Cerebellar nuclear complex (tissue), 1 donor: ENCODE measurements at places on chromosomes 1 and 21.

GRCh38 chr1:106613861-106614260, 442.6 kb upstream of the PRMT6 start:
- no peak for DNase-seq

DNA sequence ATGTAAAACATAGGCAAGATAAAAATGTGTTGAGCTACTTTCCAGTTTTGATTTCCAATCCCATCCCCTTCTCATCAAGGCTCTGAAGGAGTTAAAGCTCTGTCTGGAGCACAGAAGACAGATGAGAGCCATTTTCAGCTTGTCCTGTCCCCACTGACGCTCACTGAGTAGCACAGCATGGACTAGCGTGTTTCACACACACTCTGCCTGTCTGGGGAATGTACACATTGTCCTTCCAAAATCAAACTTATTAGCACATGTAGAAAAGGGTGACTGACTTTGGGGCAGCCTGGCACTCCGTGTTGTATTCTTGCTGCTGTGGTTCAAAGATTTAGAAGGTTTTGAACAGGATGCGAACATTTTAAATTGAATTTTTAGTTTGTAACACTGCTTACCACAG, 139.2 kb downstream of the NEK7 start:
- DNase-seq, result no peak

- DNase-seq, result no peak
Observed at GRCh38 chr1:26597629-26598039, 68.1 kb downstream of the RPS6KA1 start.

GRCh38 chr1:59691261-59691660, 123.5 kb upstream of the HOOK1 start:
- DNase-seq, result no peak

DNA sequence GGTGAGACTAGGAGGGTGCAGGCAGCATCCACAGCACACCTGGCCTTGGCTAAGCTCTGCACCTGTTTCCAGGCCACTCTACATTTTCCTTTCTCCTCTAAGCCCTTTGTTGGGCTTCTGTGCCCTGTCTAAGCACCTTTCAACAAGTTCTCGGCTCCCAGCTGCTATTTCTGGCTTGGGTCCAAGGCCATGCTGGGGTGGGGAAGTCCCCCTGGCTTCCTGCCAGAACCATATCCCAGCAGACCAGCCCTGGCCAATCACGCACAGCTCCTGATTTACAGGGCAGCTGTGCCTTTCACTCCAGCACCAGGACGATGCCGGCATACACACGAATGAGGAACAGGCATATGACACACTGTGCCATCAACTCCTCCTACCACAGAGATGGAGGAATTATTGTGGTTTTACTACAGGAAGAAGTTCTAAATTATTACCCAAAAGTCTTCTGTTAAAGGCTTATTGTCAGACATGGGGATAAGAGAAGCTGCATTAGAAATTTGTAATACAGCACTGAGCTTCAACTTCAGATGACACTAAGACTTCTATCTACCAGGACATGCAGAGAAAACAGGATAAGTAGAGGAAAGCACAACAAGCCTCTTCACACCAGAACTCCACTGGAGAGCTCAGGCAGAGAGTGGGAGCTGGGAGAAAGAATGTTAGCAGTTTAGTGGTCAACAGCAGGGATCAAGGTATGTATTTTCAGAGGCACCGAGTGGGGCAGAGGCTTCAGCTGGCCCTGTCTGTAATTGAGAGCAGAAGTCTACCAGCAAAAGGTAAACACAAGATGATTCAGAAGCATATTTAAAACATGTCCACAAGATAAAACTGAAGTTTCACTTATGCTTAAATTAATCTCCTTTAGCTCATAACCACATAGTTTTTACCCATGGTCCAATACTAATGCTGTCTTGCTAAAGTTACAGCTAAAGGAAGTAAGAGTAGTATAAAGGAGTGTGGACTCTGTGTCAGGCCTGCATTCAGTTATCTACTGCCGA, 37.4 kb downstream of the TRIT1 start:
- no peak for DNase-seq

DNA sequence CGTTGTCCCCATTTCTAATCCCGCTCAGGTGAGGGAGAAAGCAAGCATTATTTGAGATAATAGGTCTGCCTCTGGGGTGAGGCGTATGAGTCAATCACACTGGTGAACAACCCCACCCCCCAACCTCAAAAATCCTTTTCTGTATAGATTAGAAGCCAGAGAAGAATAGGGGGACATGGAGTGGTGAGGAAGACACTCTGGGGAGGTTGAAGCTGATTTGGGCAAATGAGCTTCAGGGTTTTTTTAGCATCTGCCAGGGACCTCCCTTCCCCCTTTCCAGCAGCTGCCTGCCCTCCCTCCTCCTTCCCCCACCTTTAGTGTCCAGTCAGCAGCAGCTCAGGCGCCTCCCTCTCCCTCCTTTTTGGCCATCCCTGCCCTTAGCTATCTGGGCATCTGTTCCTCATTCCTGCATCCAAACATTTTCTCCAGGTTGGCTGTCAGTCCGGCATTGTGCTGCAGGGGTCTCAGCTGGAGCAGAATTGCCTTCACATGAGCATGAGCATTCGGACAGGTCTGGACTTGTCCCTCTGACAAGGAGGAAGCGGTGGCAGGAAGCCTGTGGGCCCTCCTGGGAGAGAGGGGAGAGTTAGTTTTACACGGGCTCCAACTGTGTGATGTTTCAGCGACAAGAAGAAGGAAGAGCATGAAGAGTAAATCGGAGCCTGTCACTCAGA, 30.8 kb upstream of the PTGFRN start:
- no peak for DNase-seq

GRCh38 chr21:38777015-38777414, 28.7 kb upstream of the ETS2 start:
- no peak for DNase-seq

DNA sequence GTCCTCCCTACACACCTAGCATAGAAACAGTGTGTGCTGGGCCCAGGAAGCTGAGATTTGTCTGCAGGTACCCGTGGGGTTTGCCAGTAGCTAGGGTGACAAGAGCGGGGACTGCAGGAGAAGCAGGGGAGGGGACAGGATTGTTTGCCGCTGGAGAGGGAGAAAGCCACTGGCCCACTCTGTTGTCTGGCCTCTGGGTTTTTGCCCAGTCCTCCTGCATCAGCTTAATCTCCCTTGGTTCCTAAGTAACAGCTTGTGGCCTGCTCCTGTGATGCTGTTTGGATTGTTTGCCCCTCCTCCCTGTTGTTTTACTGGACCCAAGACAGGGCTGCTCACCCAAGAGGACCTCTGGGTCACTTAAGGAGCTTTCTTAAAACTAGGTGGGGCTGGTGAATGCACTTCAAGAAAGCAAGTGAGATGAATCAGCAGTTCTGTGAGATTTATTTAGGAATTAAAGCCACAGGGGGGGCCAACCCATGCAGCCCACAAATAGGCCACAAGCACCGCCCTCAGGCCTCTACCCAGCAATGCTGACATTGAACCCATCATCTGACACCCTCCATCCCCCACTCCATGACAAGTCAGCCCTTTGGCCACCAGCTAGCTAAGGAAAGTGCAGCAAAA, 142.8 kb downstream of the ZZZ3 start:
- no peak for DNase-seq

GRCh38 chr1:36708587-36708986, 225.9 kb upstream of the CSF3R start:
- no peak for DNase-seq

- DNase-seq, result no peak
Observed at GRCh38 chr1:81183051-81183450, 617.7 kb upstream of the ADGRL2 start.

GRCh38 chr1:208709981-208710380, 465.8 kb upstream of the PLXNA2 start:
- no peak for DNase-seq

DNA sequence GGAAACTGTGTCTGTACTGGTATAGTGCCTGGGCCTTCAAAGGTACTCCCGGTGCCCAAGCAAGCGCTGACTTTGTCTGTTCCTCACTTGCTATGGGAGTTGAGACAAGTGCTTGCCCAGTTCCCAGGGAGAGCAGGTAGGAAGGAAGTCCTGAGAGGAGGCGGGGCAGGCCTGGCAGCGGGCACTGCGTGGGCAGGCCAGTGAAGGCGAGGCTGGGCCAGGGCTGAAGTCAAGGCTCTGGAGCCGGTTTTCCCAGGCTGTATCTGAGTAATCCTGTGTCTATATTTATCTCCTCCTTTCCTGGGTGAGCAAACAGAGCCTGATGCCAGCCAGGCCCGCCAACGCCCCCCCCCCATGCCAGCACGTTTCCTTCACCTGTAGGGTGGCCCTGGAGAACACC, 15.9 kb upstream of the EDN2 start:
- no peak for DNase-seq

DNA sequence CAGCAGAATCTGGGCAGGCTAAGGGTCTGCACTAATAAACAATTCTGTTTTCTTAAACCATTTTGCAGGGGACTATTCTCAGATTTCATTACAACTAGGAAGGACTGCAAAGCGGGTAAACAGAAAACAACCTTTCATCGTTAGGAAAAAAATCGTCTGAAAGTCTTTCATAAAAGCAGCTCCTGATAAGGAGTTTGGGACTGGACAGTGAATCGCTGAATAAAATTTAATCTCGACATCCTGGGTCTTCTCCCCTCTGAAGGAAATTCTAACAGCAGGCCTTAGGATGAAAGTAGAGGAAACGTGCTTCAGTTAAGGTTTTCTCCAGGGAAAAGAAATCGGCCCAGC, 471 bp upstream of the MTF2 start:
- no peak for DNase-seq

GRCh38 chr1:21232044-21232443, 55.3 kb upstream of the EIF4G3 start:
- DNase-seq, result no peak

DNA sequence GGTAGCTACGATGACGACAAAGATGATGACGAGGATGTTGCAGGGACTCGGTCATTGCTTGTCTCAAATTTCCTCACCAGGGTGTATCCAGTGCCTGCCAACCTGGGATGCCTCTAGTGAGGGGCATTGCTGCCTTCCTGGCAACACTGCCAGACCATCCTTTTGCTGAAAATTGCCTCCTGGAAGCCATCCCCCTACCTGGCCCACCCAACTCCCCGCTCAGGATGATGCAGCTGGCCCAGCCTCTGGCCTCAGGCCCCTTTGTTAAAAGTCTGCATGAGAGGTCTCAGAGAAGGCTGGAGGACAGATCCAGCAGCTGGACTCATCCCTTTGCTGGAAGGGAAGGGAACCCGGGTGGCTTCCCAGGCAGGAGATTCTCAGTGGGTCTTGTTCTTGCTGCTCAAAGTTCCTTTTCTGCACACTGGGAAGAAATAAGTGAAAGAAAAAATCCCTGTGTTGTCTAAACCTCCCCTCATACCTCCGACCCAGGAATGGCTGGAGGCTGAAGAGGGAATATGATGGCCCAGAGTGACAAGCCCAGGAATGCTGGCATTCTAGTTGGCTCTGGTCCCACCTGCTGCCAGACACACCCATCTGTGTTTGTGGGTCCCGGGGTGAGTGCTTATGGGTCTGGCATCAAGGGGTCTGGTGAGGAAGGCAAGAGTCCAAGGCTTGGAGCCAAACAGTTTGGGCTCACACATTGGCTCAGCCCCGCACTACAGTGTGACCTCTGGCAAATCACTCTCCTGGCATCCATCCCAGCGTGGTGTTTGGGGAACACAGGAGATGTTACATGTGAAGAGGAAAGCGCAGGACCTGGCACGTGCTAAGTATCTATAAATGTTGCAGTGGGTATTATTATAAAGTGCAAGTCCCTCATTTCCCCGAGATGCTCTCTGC, 6.7 kb upstream of the FNDC5 start:
- no peak for DNase-seq

GRCh38 chr1:55544826-55545225, 329.7 kb upstream of the USP24 start:
- DNase-seq, result no peak

DNA sequence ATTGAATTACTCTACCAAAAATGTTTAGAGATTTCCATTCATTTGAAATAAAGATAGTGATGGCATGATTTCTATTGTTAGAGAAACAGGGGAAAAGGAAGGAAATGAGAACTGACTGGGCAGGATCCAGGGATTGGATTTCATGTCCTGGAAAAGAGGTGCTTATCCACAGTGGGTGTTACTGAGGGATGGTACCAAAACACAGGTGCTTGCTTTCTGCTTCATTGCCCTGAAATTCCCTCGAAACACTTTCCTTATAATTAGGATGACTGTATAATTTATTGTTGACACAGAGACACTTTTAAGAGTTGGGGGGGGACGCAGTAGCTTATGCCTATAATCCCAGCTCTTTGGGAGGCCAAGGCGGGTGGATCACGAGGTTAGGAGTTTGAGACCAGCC, 185.0 kb upstream of the KCNK2 start:
- no peak for DNase-seq

- no peak for DNase-seq
Observed at GRCh38 chr1:195394567-195394966, 1213.7 kb downstream of the KCNT2 start.

- DNase-seq, result no peak
Observed at GRCh38 chr1:230429067-230429735, 3.1 kb upstream of the PGBD5 start.

GRCh38 chr1:162169031-162169790, 99.7 kb downstream of the NOS1AP start:
- DNase-seq, result no peak

DNA sequence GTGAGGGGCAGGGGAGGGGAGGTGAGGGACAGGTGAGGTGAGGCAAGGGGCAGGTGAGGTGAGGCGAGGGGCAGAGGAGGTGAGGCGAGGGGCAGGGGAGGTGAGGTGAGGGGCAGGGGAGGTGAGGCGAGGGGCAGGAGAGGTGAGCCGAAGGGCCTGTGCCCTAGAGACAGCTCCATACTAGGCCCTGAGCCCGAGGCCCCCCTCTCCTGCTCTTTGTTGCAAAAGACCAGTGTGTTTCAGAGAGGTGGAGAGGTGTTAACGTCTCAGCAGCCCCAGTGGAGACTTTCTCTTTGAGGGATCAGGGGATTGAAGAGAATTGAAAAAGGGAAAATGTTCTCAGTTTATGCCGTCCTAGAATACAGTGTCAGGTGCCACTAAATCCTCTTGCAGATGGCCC, 44.2 kb downstream of the EPHB2 start:
- no peak for DNase-seq

DNA sequence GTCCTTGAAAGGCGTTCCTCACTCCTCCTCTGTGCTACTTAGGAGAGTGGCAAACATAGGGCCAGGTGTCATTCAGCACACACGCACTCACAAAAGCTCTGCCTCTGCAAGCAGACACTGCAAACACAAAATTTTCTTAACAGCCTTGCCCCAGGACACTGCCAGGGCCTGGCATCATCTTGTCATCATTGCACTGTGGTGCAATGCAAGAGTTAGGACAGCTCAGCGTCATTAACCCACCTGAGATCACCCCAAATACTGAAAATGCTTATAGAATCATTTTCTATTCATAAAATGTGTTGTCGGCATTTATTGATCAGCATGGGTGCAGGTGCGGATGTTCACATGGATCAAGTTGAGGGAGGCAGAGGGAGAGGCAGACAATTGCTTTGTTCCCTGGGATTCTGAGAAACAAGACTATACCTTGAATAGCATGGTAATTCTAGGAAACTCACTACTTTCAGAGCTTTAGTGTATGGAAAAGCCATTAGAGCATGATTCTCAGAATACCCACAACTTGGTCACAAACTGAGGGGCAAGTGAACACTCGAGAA, 3.0 kb downstream of the ADAM30 start:
- DNase-seq, result no peak

DNA sequence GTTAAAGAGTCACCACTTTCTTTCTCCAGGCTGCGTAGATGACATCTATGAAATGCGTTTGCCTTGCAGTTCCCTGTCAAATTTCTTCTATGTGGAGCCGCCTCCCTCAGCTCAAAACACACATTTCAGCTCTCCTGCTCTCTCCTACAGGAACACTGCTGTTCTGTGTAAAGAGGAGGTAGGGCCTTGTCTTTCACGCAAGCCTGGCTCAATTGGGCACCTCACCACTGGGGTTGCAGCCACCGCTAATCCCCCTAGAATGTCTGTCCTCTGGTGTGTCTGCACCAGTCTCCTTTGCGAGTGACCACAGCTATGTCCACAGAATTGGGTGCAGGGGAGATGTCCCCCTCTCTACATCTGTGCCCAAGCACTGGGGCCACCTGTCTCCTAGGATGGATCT, 31.8 kb upstream of the CFHR4 start:
- DNase-seq, result no peak
